ENCODE measurements at places on chromosomes 7 and 10.

DNA sequence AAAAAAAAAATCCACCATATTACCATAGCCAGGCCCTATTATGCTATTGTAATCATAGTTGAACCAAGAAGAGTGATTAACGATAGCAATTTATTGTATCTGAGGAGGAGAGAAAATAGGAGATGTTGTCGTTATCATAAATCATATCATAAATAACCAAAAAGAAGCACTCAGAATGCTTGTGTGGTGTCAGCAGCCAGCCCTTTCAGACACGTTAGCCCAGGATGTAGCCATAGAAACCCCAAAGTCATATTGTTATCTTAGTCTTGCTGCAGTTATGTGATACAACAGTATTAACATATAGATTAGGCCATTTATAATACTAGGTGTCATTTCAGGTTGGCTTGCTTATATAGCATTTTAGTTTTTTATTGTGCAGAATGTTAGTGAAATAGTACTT is 102.2 kb upstream of the GATA3 start:
- DNase-seq, result no peak

DNA sequence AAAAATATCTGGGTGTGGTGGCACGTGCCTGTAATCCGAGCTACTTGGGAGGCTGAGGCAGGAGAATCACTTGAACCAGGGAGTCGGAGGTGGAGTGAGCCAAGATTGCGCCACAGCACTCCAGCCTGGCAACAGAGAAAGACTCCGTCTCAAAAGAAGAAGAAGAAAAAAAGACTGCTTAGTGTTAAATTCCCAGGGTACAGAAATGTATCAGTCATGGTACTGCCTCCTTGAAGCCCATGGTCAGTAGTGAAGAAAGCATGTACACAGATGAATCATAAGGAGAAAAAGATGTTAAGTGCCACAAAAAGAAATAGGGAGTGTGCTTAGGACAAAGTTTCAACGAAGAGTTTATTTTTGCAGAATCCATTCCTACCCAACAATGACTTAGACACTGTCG is 62.5 kb upstream of the KMT2E start:
- peak; percentile 68 for DNase-seq

DNA sequence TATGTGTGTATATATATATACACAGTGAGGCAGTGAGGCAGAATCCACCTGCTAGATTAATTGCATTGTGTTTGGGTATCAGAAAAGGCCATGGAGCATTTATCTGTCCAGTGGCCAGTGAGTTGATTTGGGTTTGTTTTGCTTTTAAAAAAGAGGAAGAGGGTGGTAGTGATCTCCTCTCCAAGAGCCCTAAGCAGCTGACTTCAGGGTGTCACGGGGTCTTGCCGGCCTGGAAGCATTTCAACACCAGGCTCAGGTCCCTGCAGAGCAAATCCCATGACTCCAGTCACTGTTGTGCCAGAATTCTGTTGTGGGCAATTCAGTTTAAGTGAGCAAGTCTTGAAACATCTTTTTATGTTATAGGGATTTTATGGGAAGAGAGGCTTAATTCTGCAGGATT is 30.6 kb upstream of the GPNMB start:
- DNase-seq, result no peak

- DNase-seq, result no peak
Observed at GRCh38 chr10:106931159-106931852, 233.2 kb downstream of the SORCS1 start.

GRCh38 chr7:117809958-117810357 is 63.3 kb downstream of the CTTNBP2 start:
- no peak for DNase-seq

GRCh38 chr7:38825721-38826440 is 83.1 kb downstream of the VPS41 start:
- peak; percentile 9 for DNase-seq

DNA sequence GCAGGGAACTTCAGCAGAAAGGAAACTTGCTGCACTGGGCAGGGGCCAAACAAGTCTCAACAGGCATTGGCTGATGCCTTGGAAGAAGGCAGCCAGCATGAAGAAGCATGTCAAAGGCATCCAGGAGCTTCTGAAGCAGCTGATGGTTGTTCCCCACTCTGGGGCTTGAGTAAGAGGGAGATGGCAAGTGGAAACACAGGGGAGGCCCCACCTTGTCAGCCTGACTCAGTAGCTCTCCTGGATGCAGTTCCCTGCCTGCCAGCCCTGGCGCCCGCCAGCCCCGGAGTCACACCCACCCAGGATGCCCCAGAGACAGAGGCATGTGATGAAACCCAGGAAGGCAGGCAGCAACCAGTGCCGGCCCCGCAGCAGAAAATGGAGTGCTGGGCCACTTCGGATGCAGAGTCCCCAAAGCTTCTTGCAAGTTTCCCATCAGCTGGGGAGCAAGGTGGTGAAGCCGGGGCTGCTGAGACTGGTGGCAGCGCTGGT is 96.5 kb downstream of the TACC2 start:
- no peak for DNase-seq

GRCh38 chr7:1137517-1138167 is 22.4 kb downstream of the ZFAND2A start:
- no peak for DNase-seq

DNA sequence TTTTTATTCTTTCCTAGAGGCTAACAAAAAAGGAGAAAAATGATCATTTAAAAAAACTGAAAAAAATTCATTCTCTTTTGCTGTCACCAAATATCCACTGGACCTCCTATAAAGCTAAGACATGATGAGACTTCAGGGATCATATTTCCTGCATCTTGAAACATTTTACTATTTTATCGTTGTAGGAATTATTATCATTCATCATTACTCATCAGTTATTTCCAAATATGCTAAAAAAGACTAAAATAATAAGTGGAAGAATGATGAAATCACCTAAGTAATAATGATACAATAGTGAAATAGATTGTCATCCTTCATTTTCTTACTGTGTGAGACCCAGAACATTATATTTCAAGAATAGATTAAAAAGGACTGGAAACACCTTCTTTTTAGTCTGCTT is 28.3 kb downstream of the TAF3 start:
- no peak for DNase-seq

DNA sequence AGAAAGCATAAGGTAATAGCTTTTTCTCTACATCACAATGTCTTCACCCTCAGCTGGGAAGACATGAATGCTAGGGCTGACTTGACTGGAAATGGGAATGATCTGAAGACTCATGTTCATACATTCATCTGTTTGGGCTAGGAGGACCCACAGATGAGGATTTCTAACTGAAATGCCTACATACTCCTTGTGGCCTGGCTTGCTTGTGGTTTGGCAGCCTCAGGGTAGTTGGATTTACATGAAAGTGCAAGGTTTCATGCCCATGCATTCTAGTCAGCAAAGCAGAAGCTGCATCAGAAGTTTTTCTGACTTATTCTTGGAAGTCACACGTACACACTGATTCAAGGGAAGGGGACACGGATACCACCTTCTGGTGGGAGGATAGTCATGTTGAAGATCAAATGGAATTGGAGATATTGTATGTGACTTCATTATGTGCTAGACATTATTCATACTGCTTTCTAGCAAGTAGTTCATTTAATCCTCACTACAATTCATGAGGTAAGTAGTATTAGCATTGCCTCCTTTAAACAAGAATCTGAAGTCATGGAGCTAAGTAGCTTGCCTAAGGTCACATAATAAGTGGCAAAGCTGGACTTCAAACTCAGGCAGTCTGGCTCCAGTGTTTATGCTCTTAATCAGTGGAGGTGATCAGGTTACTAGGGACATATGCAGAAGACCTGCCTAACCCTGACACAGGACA is 957.0 kb downstream of the LRMDA start:
- no peak for DNase-seq

GRCh38 chr7:154350892-154351291 is 298.7 kb downstream of the DPP6 start:
- no peak for DNase-seq

GRCh38 chr10:68192113-68192512 is 39.8 kb downstream of the ATOH7 start:
- no peak for DNase-seq

DNA sequence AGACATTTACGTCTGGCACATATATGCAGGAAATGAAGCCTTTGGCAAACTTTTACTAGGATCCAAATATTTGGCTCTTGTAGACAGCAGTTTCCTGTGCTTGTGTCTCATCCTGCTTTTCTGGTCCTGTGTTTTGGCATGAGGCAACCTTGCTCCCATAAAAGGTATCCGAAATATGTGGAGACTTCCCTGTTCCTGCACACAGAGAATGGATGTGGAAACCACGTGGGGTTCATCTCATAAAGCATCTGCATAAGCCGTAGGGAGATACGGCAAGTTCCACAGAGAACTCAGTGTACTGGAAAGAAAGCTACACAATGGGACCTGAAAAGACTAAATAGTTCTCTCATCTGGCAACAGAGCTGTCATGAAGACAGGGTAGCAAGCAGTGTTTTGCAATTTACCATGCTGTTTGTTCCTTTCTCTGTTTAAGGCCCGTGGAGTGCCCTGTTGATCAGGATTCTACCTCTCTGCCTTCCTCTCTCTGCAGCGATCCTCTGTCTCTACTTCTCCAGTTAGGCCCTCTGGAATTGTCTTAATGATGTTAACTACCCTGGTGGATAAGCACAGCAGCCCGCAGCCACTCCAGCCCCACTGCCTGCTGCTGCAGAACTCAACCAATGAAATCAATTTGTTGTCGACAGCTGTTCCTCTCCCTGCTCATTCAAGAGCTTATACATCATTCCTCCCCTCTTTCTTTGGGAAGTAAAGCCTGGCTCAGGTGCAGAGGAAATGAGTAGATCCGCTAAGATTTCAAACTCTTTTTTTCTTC is 293.6 kb downstream of the CSTF2T start:
- DNase-seq, result no peak

DNA sequence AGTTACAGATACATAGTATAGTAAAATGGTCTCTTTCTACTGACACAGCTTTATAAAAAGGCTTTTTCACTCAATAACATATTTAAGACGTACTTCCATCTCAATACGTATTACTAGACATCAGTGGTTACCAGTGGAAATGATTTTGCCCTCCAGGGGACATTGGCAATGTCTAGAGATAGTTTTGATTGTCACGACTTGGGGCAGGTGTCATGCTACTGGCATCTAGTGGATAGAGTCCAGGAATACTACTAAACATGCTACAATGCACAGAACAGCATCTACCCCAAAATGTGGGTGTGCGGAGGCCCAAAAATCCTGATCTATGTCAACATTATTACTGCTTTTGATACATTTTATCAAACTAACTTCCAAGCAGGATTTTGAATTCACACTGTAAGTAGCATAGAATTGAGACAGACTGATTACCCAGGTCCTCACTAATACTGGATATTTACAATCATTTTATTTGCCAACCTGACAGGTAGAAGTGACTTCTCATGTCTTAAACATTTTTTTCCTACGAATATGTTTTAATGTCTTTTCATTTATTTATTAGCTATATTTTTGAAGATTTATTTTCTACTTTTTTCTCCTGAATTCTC is 53.8 kb downstream of the HGF start:
- DNase-seq, result peak; percentile 59

All from mesenchymal stem cell (in vitro differentiated cells and primary cell).